Adipocyte (in vitro differentiated cells): ENCODE measurements at places on chromosomes 1 and 21.
A peak's percentile ranks its signal among the peaks of the same experiment; 100 is the strongest.

GRCh38 chr1:39405358-39405757 is 86.1 kb upstream of the BMP8A start:
- peak; percentile 47 for DNase-seq

GRCh38 chr1:98824736-98825135 is 163.2 kb downstream of the SNX7 start:
- no peak for DNase-seq

DNA sequence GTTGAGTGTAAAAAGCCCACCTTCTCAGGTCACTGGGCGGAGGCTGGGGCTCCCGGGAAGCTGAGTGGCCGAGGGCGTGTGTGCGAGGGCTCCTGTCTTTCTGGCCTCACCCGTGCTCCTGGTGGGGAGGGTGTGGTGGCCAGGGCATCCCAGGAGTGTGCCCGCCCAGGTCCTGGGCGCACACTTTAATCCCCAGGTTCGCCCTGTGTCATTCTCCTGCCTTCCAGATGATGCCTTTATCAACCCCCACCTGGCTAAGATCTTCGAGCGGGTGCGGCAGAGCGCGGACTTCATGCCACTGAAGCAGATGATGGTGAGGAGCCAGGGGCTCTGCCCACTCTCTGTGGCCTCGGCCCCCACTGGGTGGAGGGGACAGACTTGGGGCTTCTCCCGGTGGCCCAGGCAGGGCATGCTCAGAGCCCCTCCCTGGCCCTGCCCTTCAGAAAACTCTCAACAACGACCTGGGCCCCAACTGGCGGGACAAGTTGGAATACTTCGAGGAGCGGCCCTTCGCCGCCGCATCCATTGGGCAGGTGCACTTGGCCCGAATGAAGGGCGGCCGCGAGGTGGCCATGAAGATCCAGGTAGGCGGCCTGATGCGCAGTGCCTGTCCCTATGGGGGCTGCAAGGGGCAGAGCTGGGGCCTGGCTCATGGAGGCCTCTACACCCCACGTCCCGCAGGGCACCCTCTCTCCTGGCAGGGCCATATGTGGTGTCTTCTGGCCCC is 42.5 kb downstream of the COQ8A start:
- no peak for DNase-seq

GRCh38 chr1:975365-975764 is 6.5 kb downstream of the PERM1 start:
- DNase-seq: no peak

- DNase-seq: peak; percentile 76
Observed at GRCh38 chr1:149888999-149889289, 10.4 kb upstream of the BOLA1 start.

DNA sequence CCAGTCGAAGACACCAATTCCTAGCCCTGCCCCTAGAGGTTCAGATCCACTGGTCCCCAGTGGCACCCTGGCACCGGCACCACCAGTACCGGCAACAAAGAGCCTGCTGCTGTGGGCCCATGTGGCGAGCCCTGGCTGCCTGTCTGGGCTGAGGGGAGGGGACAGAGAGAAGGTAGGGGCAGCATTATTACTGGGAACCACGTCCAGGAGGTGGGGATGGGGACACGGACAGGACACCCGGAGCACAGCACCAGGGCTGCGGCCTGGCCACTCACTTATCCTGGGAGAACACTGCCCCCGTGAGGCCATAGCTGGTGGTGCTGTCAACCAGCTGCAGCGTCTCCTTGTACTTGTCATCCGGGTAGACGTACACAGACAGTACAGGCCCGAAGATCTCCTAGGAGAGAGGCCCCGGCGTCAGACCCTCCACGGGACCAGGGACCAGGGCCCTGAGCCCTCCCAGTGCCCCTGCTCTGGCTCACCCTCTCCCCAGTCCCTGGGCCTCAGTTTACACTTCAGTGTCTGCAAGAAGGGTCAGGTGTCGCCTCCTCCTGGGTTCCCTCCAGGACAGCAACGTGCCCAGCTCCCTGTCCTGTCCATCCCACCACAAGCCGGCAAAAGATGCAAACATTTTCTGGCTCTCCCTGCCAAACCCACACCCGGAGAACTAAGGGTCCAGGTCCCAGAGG is 15.8 kb upstream of the TAS1R2 start:
- DNase-seq: peak; percentile 83

- no peak for DNase-seq
Observed at GRCh38 chr1:12326986-12327385, 97.2 kb downstream of the VPS13D start.
